ENCODE measurements at places on chromosomes 4 and X.

GRCh38 chr4:185128272-185129119 lies 14.6 kb upstream of the SLC25A4 start:
- DNase-seq: no peak

GRCh38 chr4:47106561-47106960 lies 75.2 kb downstream of the GABRB1 start:
- no peak for DNase-seq

GRCh38 chr4:62288808-62289541 lies 1088.8 kb downstream of the ADGRL3 start:
- DNase-seq: no peak

GRCh38 chr4:91826186-91826585 lies 477.6 kb upstream of the GRID2 start:
- DNase-seq: no peak

- DNase-seq: no peak
Measured at GRCh38 chr4:89681219-89681618, 155.7 kb downstream of the SNCA start.

DNA sequence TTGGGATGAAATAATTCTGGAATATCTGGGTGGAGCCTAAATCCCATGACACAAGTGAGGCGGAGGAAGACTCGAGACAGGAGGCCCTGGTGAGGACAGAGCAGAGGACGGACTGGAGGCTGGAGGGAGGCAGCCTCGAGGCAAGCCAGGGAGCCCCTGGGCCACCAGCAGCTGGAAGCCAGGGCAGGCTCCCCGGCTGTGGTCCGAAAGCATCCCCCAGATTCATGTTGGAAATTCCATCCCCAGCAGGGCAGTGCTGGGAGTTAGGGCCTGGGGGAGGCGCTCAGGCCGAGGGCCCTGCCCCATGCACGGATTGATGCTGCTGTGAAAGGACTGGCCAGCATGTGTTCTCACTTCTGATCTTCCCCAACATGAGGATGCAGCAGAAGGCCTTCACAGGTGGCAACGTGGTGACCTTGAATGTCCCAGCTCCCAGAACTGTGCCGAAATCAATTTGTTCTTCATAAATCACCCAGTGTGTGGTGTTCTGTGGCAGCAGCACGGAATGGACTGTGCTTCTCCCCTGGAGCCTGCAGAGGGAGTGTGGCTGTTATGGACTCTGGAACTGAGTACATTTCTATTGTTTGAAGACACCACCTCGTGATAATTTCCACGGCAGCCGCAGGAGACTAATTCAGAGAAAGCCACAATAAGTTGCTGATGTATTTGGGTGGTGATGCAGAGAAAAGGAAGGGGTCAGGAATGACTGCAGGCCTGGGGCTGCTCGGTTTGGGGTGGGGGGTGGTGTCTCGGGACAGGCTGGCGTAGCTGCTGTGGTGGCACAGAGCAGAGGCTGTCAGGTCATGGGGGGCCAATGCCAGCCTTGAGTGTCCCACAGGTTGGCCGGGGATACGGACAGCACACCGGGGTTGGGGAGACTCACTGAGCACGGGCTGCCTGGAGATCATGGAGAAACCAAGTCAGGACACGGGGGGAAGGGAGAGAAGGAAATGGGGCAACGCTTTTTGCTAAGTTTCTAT lies 56.9 kb downstream of the PCGF3 start:
- no peak for DNase-seq

GRCh38 chr4:52126966-52127365 lies 75.9 kb downstream of the SPATA18 start:
- DNase-seq: no peak

GRCh38 chrX:53080628-53081580 lies 1.3 kb upstream of the TSPYL2 start:
- no peak for DNase-seq

- no peak for DNase-seq
Measured at GRCh38 chr4:137070614-137071013, 461.7 kb downstream of the PCDH18 start.

DNA sequence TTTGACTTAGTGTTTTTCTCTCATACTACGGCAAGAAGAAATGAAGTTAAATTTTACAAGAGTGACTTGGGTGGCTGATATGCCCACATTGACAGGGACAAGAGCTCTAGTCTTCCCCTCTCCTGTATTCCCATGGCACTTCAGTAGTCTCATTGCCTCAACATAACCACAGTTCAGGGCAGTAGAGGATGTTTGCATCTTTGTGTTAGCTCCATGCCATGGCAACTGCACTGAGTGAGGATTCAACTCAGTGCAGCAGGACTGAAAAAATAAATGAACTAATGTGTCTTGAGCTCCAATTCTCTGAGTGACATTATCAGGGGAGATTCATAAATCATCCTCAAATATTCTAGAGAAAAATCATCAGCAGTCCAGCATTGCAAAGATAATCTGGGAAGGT lies 78.8 kb downstream of the TET2 start:
- DNase-seq: no peak

DNA sequence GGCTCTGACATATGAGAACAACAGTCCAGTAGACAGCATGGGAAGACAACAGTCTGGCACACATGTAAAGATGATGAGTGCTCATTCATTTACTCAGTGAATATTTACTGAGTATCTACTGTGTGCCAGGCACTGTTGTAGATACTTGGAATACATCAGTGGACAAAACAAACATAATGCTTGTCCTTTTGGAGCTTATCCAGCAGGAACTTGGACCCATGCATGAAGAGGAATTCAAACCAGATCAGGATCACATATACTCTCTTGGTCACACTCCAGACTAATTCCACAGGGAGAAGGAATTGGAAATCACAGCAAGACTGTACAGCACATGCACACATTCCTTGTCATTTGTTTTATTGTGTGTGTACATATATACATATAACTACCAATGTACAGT lies 217.6 kb upstream of the TTC29 start:
- DNase-seq: no peak

GRCh38 chr4:54513204-54513603 lies 144.6 kb upstream of the KIT start:
- no peak for DNase-seq

GRCh38 chrX:23195761-23196160 lies 138.9 kb upstream of the PTCHD1 start:
- DNase-seq: no peak

GRCh38 chr4:143458966-143459365 lies 54.5 kb upstream of the SMARCA5 start:
- no peak for DNase-seq

GRCh38 chrX:20742106-20742505 lies 475.4 kb upstream of the RPS6KA3 start:
- DNase-seq: no peak

DNA sequence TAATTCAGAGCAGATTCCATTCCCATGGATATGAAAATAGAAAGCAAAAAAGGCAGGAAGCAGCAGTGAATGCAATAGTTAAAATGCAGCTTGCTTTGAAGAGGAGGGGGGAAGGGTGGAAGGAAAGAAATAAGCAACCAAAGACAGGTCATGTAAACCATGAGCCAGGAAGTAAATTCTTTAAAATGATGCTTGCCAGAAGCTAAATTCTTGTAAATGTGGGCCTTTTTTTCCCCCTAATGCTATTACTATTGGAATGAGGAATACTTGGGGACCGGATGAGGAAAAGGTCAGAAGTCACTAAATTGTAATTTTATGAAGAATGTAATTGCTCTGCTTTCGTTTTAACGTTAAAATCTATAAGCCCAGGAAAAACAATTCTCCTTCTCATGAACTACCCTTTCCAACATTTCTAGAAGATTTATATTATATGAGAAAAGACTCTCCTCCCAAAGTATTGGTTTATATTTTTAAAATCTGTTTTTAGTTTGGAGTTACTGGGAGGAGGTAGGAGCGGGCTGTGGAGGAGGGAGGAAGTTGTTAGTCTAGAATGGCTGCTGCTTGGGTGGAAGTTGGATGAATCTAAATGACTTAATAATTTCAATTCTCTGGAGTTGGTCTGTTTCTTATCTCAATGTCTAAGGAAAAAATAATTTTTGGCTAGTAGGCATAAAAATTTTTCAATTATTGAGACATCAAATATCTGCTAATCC lies 77.6 kb upstream of the PCDH18 start:
- no peak for DNase-seq

GRCh38 chr4:69822198-69822597 lies 37.7 kb downstream of the SULT1E1 start:
- DNase-seq: no peak

DNA sequence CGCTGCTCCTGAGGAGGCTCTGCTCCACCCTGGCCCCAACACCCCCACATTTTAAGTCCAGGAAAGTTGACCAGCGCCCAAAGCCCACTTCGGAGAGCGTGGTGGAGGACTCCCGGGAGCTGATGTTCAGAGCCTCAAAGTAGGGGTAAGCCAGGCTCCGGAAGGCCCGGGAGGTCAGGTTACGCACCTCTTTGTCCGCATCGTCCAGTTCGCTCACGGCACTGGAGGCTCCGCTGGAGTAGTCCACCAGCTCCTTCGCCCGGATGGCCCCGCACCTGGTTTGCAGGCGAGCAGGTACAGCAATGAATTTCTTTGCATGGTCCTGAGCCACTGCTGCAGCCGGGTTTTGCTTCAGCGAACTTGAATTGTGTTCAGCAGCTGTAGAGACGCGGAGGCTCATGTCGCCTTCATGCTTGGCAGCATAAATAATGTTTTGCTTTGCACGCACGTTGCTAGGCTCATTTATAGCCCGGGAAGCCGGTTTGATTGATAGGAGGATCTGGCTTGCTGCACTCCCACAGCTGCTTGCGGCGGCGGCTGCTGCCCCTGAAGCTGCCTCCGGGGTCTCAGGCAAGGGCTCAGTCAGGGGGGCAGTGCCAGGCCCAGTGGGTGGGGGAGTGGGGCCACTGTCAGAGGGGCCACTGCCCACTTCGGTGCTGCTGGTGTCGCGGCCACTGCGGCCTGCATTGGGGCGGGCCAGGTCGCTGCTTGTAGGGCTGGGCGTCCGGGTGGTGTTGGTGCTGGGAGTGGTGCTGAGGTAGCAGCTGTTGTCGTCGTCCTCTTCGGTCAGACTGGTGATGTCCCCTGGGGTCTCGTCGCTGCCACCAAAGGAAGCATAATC lies 4.8 kb downstream of the C4orf54 start:
- DNase-seq: no peak

GRCh38 chrX:13502590-13502989 lies 66.8 kb upstream of the EGFL6 start:
- no peak for DNase-seq

- DNase-seq: no peak
Measured at GRCh38 chr4:103996637-103997036, 276.9 kb upstream of the TACR3 start.

DNA sequence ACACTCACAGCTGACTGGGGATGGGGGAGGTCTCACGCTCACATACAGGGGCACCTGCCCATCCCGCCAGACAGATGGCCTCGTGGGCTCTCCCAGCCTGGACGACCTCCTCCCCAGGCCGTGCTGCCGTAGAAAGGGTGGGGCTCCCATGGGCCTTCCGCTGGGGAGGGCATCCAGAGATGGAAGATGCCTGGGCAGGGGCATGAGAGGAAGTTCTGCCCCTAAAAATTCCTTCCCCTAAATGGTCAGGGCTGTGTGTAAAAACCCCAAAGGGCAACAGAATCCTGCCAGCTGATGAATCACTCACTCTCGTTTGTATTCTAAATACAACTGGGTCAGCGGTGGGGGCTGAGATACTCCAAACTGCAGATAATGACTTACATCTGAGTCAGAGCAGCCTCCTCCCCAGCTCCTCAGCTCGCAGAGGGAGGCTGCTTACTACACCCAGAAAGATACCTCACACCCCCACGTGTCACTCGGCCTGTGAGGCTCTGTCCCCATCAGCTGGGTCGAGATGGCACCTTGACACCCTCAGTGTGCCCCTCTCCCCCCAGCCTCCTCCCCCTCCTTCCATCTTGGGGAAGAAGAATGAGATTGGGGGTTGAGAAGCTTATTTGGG lies 10.1 kb downstream of the WDR1 start:
- DNase-seq: no peak

- no peak for DNase-seq
Measured at GRCh38 chr4:38243388-38244053, 283.3 kb downstream of the PTTG2 start.

DNA sequence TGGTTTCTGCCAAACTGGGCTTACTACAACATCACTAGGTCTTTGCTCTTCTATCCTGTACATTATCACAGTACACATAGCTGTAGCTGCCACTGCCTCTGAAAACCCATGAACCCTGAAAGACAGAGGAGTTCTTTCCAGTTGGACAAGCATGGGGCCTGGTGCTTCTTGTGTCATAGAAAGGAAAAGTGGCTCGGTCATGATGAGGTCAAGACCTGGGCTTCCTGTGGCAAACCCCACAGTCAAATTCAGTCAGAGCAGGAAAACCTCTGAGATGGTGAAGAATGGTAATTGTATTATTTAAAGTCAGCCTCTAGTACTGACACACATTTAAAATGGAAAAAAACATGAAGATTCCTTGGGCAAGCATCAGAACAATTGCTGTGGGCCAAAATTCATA lies 133.3 kb upstream of the PRPS2 start:
- DNase-seq: no peak

DNA sequence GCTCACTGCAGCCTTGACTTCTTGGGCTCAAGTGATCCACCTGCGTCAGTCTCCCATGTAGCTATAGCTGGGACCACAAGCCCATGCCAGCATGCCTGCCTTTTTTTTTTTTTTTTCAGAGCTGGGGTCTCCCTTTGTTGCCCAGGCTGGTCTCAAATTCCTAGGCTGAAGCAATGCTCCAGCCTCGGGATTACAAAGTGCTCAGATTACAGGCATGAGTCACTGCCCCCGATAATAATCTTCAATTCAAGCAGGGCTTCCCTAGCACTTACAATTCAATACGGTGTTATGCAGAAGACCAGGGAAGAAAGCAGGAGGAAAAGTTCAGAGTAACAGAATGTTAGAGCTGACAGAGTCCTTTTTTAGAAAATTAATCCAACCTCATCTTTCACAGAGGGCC lies 26.1 kb downstream of the OTOP1 start:
- DNase-seq: no peak

- no peak for DNase-seq
Measured at GRCh38 chrX:153307276-153308178, 14.0 kb downstream of the PNMA6F start.

DNA sequence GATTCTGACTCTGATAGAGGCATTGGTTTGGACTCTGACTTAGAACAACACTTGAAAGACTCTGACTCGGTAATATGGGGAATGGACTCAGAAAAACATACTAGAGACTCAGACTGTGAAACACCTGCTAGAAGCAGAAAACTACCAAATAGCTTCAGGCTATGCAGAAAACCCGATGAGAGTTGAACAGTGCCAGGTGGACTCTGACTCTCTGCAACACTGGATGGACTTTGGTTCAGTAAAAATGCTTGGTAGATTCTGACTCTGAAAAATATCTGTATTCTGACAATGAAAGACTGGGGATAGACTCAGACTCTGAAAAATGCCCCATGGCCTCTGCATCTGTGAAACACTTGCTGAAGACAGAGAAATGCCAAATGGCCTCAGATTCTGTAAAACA lies 215.1 kb upstream of the HDX start:
- no peak for DNase-seq

DNA sequence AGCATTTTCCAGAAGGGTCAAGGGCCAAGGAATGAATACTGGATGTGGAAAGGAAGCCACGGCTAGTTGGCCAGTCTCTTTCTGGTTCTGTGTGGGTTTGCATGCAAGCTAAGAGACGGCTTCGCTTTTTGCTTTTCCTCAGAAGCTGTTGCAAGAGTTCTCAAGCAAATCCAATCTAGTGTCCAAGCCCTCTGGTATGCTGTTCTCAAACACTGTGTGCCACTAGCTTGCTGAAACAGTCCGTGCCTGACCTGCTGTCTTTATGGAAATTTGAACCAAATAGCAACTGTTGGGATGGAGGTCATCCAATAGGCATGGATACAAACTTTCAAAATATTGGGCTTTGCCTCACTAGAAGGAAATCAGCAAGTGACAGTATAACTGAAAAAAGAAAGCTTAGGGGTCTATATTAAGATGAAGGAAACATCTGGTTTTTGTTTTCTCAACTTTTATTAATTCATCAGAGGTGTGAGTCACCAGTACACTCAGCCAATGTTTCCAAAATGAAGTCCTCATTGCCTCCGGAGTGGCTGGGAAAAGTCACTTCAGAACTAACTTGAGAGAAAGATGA lies 70.5 kb downstream of the SLC9A6 start:
- no peak for DNase-seq
